ENCODE measurements at places on chromosomes 13 and 19.

DNA sequence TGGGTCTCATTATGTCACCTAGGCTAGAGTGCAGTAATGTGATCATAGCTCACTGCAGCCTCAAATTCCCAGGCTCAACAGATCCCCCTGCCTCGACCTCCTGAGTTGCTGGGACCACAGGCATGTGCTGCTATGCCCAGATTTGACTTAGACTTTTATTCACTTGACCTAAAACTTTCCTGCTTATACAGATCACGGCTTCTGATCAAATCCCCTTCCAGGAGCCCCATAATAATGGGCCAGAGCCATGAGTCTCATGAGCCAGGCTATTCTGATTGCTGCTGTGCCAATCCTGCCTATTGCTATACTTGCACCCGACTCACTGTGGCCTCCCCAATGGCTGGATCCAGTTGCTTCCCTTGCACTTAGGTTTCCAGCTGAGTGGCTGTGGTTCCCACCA lies 42.0 kb downstream of the C1QTNF9 start:
- no peak for DNase-seq

DNA sequence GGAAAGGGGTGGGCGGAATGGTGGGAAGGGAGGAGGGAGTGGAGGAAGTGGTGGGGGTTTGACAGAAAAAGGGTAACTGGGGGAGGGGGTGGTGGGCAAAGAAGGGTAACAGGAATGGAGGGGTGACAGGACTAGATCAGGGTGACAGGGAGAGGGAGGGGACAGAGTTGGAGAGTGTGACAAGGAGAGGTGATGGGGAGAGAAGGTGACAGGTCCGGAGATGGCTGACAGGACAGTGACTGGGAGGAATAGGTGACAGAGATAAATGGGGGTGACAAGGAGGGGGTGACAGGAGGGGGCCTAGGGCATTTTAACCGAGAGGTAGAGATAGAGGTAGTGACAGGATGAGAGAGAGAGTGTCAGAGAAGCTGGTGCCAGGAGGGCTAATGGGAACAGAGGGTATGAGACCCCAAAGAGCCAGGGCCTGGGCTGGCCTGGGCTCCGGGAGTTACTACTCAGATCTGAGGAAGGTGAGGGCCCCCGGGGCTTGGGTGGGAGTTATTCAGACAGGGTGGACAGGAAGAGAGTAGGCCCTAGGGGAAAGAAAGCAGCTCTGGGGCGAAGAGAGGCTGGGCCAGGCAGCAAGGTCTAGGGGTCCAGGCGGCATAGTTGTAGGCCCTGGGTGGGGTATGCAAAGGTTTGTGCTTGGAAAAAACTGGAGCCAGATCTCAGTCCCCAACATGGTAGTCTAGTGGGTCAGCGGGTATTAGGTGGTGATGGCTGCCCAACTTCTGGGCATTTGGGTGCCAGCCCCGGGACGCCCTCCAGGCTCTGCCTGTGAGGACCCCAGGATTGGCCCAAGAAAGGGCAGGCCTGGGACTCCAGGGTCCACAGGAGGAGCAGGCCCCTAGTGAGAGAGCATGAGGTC lies 660 bp downstream of the CIC start:
- peak; percentile 66 for DNase-seq

DNA sequence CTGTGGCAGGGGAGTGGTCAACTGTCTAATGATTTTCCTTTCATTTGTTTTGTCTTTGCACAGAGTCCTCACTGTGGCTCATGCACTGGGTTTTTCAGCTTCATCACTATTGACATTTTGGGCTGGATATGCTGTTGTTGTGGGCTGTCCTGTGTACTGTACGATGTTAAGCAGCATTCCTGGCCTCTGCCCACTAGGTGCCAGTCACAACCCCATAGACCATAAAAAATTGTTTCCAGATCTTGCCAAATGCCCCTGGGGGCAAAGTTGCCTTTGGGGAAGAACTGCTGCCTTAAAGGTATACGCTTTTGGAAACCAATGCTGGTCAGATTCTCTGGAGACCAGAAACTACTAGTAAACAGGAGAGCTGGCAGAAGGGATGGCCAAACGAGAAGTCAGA lies 310.4 kb downstream of the SPRY2 start:
- peak; percentile 37 for DNase-seq

- no peak for DNase-seq
These were observed 5.2 kb upstream of the MYDGF start for GRCh38 chr19:4675346-4675745.

DNA sequence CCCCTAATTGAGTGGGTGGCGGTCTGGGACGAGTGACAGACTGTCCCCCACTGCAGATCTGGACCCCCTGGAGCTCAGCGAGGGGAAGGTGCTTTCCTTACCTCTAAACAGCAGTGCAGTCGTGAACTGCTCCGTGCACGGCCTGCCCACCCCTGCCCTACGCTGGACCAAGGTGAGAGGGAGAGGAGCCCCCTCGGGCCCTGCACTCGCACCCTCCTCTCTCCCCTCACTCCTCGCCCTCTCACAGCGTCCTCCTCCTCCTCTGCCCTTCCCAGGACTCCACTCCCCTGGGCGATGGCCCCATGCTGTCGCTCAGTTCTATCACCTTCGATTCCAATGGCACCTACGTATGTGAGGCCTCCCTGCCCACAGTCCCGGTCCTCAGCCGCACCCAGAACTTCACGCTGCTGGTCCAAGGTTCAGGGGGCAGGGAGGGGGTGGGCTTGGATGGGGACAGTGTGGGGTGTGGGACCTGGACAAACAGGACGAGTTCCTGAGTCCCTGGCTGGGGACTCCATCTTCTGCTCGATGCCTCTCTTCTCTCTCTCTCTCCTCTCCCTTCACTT lies 9.6 kb downstream of the BCAM start:
- no peak for DNase-seq

DNA sequence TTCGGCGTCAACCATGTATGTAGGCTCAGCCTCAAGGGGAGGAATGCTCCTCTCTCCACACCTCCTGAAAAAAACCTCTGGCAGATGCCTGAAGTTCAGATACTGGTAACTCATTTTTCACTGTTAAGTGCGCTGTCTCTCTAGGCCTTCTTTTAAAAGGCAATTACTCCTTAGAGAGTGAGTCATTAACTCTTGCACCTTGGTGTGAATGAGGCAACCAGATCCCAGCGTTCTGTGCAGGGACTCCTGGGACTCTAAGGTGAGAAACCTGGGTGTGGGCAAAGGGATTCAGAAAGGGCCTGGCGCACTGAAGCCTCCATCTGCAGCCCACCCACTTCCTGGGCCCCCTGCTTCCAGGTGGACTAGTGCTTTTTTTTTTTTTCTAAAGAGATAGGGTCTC lies 71.7 kb downstream of the SIAH3 start:
- no peak for DNase-seq

DNA sequence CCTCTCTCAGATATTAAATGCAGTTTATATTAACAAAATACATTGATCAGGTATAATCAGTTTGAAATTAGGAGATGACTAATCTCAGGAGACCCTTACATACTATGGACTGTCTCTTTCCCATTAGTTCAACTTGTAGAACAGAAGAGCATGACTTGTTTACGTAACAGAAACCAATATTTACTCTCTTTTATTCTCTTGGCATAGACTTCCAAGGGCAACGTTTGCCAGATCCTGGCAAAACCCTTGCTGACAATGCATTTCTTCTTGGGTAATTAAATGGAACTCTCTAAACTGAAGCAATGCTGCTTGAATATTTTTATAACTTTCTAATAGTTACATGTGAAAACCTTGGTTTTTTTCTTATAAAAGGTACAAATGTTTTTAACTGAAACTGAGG lies 68.3 kb upstream of the MYO16 start:
- DNase-seq = no peak

GRCh38 chr19:39533791-39534190 lies 1.1 kb upstream of the EID2B start:
- no peak for DNase-seq

DNA sequence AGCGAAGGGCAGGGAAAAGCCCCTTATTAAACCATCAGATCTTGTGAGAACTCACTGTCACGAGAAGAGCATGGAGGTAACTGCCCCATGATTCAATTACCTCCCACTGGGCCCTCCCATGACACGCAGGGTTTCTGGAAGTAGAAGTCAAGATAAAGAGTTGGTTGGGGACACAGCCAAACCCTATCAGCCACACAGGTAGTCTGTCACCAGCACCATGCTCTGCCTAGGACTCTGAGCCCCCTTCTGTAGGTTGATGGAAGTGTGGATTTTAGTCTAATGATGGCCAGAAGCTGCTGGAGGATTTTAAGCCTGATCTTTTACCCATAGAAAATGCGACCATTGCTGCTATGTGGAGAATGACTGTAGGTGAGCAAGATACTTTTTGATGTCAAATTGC lies 60.8 kb downstream of the ARHGEF7 start:
- DNase-seq = no peak

DNA sequence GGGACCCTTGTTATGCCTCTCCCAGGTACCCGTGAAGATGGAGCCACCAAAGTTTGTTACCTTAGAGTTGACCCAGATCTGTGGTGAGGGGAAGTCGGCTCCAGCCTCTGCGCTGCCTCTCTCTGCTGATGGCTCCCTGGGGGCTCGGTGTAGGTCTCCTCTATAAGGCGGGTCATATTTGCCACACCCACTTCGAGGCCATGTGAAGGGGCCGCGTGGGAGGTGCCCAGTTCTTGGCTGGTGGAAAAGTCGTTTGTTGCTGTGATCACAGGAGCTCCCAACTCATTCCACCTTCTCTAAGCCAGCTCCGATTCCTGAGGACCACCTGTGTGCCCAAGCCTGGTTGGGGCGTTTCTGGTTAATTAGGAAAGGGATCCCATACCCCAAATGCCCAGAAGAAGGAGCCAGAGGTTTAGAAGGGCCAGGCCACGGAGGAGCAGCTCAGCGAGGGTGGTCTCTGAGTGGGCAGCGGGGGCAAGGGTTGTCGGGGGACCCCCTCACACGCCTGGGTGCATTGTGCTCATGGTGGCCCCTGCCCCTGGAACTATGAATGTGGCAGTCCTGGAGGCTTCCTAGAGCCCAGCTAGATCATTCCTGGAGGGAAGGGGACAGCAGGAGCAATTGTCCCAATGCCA lies 296.5 kb downstream of the ZNF536 start:
- DNase-seq = no peak

DNA sequence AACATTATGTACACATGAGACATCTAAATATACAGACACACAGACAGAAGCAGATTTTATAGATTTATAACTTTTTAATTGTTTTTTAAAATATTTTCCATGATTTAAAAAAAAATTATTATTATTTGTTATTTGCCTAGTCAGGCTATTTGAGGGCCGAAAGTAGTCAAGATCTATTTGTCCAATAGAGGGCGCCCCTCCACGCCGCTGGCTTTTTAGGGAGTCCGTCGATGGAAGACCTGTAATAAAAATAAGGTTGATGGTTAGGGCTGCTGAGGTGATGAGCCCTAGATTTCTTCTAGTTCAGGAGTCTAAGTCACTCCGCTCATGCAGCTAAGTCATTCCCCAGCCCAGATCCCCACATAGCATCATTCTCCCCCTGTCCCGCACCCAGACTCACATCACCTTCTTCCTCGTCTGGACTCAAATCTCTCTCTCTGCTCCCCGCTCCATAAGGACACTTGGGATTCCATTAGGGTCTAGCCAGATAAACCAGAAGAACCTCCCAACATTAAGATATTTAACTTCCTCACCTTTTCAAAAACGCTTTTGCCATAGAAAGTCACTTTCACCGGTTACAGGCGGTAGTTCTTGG lies 33.9 kb upstream of the CEACAM21 start:
- DNase-seq = peak; percentile 64
